ENCODE measurements at places on chromosomes 1 and 21. TPM values are rescaled to one million over a fixed set of nuclear protein-coding genes. Genes with fewer than 3 reads are reported as not detected.

Gene FAM163A
- 0.09 TPM for total RNA-seq

Gene GSTM5
- total RNA-seq: 23.7 TPM

Gene OR6K6
- total RNA-seq: not detected

Gene ADGRB2
- total RNA-seq: 7.6 TPM

Gene BLACAT1
- total RNA-seq: 0.74 TPM

Gene AMY1C
- 29.3 TPM for total RNA-seq

Gene RYR2
- total RNA-seq: 11.6 TPM

Gene OR14K1
- total RNA-seq: not detected

Gene TMPRSS2
- 130 TPM for total RNA-seq

DNA sequence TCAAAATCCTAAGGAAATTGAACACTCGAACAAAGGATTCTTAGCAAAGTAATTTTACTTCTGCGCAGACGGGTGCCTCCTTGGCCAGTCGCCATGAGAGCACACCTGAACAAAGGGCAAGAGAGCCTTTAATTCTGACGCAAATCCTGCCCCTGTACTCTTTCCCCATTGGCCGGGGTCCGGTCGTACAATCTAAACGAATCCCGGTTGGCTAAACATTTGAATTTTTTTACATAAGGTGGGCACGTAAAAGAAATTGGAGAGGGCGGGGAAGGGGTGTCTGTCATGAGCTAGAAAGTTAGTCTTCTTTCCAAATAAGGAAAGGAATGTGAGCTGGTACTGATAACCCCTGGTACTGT, 8.2 kb upstream of the IL22RA1 start:
- H3K27me3 ChIP-seq: peaks cover 16% of the 10 kb centered on the region
- H3K4me3 ChIP-seq: no peak overlapping the region
- H3K27ac ChIP-seq: no peak overlapping the region
- DNase-seq: peak; percentile 72
- no peaks in the 10 kb centered on the region for H3K36me3 ChIP-seq
- H3K4me1 ChIP-seq: peaks cover 3% of the 10 kb centered on the region

- no peaks in the 10 kb centered on the region for H3K36me3 ChIP-seq
- H3K27ac ChIP-seq: peak overlapping the region; percentile 84
- H3K4me3 ChIP-seq: no peak overlapping the region
- DNase-seq: peak; percentile 84
Measured at GRCh38 chr1:3186526-3186921, 117.5 kb downstream of the PRDM16 start.

DNA sequence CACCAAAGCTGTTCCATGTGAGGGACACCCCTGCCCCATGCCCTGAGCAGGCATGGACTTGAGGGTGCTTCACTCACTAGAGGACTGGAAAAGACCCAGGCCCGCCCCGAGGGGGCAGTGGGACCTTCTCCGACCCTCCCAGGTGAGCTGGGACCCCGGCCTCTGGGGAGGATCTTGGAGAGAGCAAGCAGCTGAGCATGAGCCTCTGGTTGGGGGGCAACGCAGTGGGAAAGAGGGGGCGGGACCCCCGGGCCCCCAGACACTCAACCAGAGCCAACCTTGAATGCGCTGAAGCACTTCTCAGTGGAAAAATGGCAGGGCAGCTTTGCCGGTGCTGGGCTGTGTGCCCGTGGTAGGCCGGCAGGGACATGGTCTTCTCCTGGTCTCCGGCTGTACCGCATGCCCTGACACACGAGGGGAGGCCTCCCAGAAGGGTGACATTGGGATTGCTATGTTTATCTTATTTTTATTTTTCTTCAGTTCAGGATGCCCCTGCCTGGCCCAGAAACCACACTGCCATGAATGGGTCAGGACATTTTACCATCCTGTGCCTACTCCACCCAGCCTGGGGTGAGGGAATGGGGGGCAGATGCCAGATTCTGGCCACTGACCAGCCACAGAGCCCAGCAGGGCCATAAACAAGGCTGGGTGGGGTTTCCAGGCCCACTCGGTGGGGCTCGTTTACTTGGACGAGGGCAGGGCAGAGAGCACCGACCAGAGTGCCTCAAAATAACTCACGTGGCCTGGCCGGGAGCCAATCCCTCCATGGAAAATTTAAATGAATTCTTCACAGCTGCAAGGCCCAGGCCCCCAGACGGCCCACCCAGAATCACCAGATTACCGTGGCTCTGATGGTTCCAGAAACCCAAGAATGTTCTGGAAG, 17.2 kb upstream of the LAPTM5 start:
- H3K27me3 ChIP-seq: no peaks in the 10 kb centered on the region
- no peak for DNase-seq
- no peaks in the 10 kb centered on the region for H3K4me1 ChIP-seq

DNA sequence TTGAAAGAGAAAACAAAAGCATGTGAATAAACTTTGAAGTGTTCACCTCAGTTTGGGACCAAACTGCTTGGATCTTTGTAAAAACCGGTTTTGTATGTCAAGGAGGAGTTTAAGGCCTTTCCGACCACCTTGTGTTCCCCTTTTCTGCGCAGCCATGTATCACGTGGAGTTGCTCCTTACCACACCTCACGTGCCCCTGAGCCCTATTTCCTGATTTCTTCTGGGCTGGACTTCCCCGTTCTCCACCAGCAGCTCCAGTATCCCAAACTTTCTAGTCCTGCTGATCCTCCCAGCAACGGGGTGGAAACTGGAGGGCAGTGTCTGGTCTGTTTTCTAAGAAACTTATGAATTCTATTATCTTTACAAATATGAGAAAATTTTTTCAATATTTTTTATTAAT, 1.6 kb upstream of the SH3D21 start:
- peaks cover 26% of the 10 kb centered on the region for H3K36me3 ChIP-seq
- DNase-seq: no peak
- H3K27ac ChIP-seq: no peak overlapping the region
- H3K27me3 ChIP-seq: no peaks in the 10 kb centered on the region
- H3K4me3 ChIP-seq: no peak overlapping the region

GRCh38 chr1:63319046-63320021, 3.0 kb upstream of the FOXD3 start:
- peak; percentile 29 for DNase-seq
- H3K27ac ChIP-seq: no peak overlapping the region
- H3K4me3 ChIP-seq: no peak overlapping the region
- no peaks in the 10 kb centered on the region for H3K36me3 ChIP-seq
- no peaks in the 10 kb centered on the region for H3K4me1 ChIP-seq

DNA sequence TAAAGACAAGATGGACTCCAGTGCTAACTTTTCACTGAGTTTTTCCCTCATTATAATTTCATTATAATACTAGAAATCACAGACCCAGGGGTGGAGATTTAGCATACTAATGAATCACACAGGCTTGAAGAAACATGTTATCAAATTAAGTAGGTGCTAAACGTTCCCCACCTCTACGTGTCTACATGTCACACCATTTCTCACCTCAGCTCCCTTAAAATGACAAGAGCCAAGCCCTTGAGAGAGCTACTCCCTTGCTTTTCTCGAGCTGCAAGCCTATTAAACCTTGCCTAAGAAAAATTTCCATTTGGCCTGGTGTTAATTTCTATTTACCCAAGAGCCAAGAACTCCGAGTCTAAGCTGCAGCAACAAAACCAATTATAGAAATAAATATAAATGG, 396.3 kb upstream of the NEGR1 start:
- H3K4me1 ChIP-seq: no peaks in the 10 kb centered on the region
- H3K36me3 ChIP-seq: no peaks in the 10 kb centered on the region
- H3K27ac ChIP-seq: no peak overlapping the region
- H3K27me3 ChIP-seq: no peaks in the 10 kb centered on the region
- no peak overlapping the region for H3K4me3 ChIP-seq

DNA sequence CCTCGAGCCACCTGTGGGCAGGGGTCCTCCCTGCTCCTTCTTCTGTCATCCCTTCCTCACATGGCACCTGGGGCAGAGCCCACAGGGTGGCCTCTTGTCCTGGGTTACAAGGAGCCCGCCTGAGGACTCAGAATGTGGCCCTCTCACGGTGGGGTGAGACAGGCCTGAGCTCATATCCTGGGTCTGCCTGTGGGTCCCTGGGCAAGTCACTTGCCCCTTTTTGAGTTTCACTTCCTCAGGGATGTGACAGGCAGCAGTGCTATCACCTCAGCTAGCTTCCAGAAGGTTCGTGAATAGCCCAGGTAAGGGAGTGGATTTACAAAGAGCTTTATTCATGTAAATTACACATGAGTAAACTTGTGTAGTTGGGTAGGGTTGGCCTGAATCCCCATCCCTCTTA, 33.5 kb downstream of the HTR6 start:
- no peaks in the 10 kb centered on the region for H3K36me3 ChIP-seq
- no peaks in the 10 kb centered on the region for H3K27me3 ChIP-seq
- DNase-seq: no peak
- no peaks in the 10 kb centered on the region for H3K4me1 ChIP-seq

DNA sequence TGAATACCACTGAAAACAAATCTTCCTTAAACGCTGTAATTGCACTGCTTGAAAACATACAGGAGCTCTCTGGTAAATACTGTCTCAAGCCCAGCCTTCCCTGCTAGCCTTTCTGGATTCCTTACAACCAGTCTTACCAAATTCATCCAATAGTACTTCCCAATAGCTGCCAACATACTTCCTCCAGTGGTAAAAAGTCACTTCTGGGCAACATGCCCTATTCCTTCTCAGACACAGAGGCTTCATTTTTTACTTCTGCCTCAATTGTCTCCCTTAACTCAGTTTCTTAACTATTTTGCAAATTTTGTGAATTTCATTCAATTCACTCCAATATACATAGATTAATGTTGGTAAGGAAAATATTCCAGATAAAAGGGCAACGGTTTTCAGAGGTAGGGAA, 166.3 kb downstream of the TBX15 start:
- no peaks in the 10 kb centered on the region for H3K36me3 ChIP-seq
- H3K27me3 ChIP-seq: no peaks in the 10 kb centered on the region
- DNase-seq: no peak
- H3K27ac ChIP-seq: no peak overlapping the region
- H3K4me1 ChIP-seq: no peaks in the 10 kb centered on the region

DNA sequence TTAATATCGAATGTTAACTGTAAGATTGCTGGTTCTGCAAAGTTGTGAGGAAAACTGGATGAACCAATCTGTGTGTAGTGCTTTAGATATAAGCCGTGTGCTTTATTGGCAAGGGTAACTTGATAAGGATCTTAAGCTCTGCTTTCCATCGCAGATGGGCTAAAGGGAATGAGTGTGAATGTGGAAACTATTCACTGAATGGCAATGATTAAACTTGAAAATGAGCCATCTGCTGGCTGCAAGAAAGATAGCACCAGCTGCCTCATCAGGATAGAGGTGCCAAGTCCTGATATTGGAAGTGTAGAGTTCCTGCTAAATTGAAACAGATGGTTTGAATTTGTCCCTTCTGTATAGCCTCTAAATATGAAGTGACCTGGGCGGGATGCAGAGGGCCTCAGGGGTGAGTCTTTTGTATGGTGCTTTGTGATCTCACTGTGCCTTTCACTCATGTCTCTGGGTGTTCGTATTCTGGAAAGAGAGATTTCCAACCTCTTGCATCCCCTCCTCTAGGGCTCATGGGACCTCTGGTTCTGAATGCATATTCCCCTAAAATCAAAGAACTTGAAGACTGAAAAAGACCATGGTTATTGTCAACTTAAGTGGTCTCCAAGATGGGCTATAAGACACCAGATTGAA, 9.2 kb downstream of the FCRL3 start:
- H3K27me3 ChIP-seq: no peaks in the 10 kb centered on the region
- no peak overlapping the region for H3K4me3 ChIP-seq
- no peak overlapping the region for H3K27ac ChIP-seq
- H3K4me1 ChIP-seq: no peaks in the 10 kb centered on the region

GRCh38 chr1:222909586-222909985, 94.7 kb downstream of the DISP1 start:
- no peak overlapping the region for H3K4me3 ChIP-seq
- DNase-seq: peak; percentile 70
- no peaks in the 10 kb centered on the region for H3K36me3 ChIP-seq

DNA sequence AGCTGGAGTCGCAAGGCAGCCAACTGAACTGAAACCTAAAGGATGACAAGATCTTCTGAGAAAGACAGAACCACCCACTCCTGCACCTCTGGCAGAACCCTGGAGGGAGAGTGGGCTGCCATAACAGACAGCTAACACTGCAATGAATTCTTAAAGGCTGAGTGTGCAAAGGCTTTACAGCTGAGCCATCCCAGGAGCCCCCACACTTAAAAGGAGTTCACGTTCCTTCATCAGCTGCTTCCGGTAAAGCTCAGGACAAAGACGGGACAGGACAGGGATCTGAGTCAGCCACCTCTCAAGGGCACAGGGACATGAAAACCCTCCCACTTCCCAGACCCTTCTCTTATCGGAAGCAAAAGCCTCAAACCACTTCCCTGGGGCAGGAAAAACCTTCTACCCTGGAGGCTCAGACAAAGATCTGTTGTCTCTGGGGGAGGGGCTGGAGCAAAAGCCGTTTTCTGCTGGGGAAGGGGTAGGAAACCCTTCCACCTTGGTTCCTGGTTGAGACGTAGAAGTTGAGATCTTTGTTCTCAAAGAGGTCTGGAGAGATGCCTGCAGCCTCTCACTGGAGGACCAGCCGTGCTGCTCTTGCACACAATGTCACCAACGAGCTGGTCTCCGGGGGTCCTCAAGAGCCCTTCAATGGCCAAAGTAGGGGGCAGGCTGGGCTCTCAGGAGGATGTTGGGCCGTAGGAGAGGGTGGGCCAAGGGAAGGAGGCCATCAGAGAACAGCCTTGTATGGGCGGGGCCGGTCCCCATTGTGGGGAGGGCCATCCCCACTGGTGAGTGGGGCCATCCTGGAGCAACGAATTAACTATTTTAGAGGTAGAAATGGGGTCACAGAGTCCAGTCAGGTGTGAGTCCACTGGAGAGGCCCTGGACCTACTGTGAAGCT, 452.4 kb downstream of the PTPRU start:
- H3K27ac ChIP-seq: no peak overlapping the region
- DNase-seq: no peak
- no peak overlapping the region for H3K4me3 ChIP-seq

- H3K27me3 ChIP-seq: peaks cover 4% of the 10 kb centered on the region
- no peaks in the 10 kb centered on the region for H3K36me3 ChIP-seq
- peaks cover 10% of the 10 kb centered on the region for H3K4me1 ChIP-seq
- peak; percentile 4 for DNase-seq
Measured at GRCh38 chr1:76870037-76870436, 2.8 kb downstream of the ST6GALNAC5 start.

- no peaks in the 10 kb centered on the region for H3K27me3 ChIP-seq
- H3K36me3 ChIP-seq: peaks cover 57% of the 10 kb centered on the region
- H3K4me3 ChIP-seq: no peak overlapping the region
- H3K27ac ChIP-seq: peak overlapping the region; percentile 95
- DNase-seq: no peak
Measured at GRCh38 chr1:37479255-37480124, 5.1 kb downstream of the ZC3H12A start.

GRCh38 chr1:234774971-234775370, 165.0 kb upstream of the IRF2BP2 start:
- no peak overlapping the region for H3K27ac ChIP-seq
- no peak overlapping the region for H3K4me3 ChIP-seq
- DNase-seq: no peak
- H3K27me3 ChIP-seq: no peaks in the 10 kb centered on the region
